DND-41 (cell line): ENCODE measurements at places on chromosomes 4 and X.

- no peak for DNase-seq
Measured at GRCh38 chr4:24842356-24842755, 47.0 kb downstream of the SOD3 start.

- no peak for DNase-seq
Measured at GRCh38 chrX:124764354-124764753, 418.0 kb downstream of the SH2D1A start.

GRCh38 chr4:76546759-76547742 lies 112.0 kb downstream of the SHROOM3 start:
- no peak for DNase-seq

- DNase-seq: no peak
Measured at GRCh38 chr4:5470318-5471198, 237.8 kb downstream of the EVC2 start.

DNA sequence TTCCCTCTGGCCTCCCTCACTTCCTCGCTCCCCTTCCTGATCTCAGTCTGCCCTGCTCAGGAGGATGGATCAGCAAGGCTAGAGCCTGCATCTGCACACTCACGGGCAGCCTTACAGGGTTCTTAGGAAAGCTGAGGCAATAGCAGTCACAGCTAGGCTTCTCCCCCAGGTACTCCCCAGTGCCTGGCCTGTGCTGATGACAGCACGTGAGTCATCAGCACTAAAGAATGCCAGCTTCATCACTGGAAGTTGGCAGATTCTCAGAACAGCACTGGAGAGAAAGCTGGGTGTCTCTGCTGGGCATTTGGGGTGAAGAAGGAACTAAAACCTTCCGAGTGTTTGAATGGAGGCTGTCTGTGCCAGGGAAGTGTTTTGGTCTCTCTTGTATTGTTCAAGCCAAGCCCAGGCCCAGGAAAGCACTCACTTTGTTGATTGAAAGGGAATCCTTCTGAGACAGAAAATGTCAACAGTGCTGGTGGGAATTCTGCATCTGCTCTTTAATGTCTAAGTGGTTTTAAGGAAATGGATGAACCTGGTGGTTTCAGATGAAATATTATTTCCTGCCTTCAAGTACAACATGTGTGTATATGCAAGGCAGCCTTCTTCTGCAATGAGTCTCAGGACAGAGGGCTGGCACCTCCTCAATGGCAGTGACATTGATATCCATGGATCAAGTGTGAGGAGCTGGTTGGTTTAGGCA lies 73.0 kb upstream of the SCOC start:
- no peak for DNase-seq

DNA sequence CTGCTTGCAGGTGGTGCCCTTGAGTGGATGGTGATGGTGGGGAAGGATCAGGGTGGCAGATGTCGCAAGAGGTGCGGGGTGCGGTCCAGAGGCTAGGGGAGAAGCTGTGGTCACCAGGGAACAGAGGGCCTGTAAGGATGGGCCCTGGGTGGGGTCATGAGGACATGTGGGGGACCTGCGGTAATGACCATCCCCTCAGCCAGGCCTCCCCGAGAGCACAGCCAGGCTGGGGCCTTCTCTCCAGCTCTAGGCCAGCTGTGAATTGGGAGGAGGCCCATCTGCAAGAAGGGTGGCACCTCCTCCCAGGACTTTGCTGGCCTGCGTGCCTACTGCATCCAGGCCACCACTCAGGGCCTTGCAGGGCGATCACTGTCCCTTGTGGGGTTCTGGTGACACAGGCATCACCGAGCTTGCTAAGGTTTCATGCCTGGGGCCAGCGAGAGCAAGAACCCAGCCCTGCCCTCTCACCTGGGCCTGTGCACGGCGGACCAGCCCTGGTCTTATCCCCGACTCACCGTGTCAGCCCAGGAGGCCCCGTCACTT lies 34.1 kb upstream of the MXD4 start:
- DNase-seq: no peak

DNA sequence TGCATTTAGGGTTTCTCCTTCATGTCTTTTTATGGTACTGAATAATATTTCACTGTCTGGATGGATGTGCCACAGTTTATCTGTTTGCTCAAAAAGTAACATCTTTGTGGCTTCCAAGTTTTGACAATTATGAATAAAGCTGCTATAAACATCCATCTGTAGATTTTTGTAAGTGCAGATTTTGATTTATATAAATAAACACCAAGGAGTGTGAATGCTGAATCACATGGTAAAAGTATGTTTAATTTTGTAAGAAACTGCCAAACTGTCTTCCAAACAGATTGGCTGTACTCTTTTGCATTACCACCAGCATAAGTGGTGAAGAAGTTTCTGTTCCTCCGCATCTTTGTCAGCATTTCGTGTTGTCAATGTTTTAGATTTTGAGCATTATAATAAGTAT lies 158.7 kb upstream of the GIMD1 start:
- DNase-seq: no peak

DNA sequence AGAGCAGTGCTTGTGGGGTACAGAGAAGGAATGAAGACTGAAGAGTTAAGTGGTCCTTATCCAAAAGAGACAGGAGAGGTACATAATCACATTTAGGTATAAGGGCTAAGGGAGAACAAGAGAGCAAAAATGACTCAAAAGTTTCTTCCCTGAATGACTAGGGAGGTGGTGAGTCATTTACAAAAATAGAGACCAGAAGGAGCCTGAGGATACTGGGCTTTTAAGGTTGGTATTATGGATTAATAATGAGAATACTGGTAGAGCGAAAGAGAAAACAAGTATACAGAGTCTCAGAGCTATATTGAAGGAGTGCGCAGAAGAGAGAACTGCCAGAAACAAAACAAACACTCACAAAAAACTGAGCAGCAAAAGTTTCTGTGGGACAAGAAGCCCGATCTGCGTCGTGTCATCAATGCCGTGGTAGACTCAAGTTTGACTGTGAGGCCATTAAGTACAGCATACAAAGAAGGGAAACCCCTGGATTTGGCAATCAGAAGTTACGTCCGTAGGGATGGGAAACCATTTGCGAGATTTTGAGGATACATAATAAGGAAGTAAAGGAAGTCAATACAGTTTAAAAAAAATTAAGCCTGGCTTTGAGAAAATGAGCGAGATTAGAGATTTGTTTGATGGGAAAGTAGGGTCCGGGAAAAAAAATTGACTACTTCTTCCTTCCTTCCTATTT lies 129.1 kb upstream of the STIM2 start:
- no peak for DNase-seq

DNA sequence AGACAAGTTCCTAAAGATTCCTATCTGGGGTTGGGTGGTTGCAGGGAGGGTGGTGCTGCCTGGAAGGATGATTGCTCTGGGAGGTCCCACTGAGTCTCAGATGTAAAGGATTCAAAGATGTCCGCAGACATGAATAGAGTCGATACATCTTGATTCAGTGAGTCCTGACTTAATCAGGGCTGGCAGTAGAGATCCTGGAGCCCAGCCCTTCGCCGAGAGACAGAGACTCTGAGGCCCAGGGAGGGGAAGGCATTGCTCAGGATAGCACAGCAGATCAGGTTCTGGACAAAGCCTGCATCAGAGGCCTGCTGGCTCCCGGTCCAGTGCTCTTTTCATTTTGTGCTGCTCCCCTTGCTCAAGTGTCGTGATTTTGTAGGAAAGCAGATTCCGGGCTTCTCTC lies 21.7 kb downstream of the PJA1 start:
- DNase-seq: no peak

DNA sequence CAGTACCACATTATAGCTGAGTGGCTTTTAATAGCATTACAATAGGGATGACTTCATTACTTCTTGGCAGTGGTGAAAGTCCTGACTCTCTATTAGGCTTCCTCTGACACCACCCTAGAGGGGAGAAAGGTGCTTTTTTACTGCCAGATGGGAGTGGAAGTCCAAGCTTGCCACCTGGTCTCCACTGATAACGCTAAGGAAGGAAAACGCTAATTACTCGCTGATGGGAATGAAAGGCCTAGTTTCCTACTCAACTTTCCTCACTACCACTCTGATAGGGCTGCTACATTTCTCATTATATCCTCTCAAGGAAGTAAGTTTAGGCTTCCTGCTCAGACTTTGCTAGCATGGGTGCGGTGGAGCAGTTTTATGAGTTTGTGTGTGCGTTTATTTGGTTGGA lies 62.3 kb upstream of the PAGE3 start:
- no peak for DNase-seq

DNA sequence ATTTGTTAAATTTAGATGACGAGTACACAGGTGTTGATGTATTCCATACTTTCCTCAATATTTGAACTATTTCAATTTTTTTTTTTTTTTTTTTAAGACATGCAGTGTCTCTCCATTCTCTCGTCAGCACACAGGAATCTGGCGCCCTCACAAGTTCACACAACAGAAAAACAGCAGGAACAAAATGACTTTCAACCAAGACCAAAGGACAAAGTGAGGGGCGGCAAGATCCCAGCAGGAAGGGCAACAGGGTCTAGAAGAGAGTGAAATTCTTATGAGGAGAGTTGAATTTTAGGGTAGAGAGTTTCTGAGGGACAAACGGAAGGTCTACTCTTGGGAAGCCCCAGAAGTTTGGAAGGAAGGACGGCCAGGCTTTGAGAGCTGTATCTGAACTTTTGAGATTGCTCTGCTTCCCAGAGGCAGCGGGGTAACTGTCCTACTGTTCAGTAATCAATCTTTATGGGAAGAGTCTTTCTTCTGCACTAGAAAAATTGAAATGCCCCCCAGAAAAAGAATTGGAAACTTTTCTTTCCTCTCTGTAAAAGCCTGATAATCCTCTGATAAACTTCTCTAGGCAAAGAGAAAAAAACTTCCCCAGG lies 760.2 kb downstream of the RAB28 start:
- no peak for DNase-seq

- no peak for DNase-seq
Measured at GRCh38 chr4:108453366-108453765, 167.0 kb upstream of the RPL34 start.

DNA sequence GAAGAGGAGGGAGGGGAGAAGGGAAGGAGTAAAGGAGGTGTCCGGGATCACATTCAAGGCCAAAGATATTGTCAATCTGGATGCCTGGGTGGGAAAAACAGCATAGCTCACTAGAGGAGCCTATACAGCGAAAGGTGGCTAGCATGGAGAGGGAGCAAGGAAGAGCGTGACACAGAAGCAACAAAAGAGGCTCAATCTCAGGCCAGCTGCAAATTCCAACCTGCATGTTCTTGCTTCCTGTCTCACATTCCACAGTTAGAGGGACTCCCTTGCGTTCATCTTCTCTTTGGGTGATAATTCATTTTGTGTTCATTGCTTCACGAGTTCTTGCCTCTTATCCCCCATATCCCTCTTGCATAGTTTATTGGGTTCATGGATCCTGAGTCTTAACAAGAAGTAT lies 3.0 kb upstream of the CLNK start:
- no peak for DNase-seq

GRCh38 chr4:76665153-76665552 lies 230.1 kb downstream of the SHROOM3 start:
- DNase-seq: no peak

DNA sequence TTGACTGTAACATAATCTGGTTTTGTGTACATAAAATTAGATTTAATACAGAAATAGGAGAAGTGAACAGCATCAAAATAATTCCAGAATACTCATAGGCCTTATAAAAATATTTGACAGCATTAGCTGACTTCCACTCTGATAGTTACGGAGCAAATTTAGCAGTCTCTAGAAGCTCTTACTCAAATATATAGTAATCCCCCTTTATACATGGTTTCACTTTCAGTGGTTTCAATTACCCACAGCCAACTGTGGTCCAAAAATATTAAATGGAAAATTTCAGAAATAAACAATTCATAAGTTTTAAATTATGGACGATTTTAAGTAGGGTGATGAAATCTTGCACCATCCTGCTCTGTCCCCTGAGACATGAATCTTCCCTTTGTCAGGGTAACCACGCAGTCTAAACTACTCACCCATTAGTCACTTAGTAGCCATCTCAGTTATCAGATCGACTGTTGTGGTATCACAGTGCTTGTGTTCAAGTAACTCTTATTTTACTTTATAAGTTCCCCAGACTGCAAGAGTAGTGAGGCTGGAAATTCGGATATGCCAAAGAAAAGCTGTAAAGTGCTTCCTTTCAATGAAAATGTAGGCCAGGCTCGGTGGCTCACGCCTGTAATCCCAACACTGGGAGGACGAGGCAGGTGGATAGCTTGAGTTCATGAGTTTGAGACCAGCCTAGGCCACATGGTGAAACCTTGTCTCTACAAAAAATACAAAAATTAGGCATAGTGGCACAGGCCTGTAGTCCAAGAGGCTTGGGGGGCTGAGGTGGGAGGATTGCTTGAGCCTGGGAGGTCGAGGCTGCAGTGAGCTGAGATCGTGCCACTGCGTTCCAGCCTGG lies 17.2 kb upstream of the RTL9 start:
- DNase-seq: peak; percentile 40

GRCh38 chr4:81571105-81571504 lies 99.4 kb upstream of the RASGEF1B start:
- DNase-seq: no peak

- no peak for DNase-seq
Measured at GRCh38 chr4:90689739-90690138, 562.5 kb downstream of the CCSER1 start.

DNA sequence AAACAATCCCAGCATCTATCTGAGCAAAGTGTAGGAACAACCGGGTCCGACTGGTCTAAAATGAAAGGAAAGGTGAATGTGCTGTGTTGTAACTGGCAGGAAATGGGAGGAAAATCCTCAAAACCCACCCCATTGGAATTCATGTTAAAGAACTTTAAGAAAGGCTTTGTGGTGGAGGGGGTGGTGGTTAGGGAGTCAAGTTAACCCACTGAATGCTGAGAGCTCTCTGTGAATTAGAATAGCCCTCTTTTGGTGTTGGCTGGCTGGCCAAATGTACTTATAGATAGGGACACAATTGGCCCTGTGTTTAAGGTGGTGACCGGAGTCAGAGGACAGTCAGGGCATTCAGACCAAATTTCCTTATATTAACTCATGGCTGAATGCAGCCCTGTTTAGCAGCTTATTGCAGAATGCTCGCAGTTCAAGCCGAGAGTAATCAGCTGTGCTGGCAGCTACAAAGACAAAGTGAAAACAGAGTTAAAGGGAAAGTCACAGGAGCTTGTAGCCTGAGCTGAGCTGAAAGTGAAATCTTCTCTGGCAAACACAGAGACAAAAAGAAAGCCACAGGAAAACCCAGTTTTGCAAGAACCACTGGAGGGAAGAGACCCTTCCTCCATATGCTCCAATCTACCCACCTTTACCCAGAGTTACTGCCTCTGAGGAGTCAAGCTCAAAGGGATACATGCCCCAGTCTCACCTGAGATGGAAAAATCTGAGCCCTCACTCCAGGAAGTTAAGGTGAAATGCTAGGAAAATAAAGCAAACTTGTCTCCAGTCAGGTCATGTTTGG lies 38.5 kb upstream of the UGT2B7 start:
- DNase-seq: no peak

DNA sequence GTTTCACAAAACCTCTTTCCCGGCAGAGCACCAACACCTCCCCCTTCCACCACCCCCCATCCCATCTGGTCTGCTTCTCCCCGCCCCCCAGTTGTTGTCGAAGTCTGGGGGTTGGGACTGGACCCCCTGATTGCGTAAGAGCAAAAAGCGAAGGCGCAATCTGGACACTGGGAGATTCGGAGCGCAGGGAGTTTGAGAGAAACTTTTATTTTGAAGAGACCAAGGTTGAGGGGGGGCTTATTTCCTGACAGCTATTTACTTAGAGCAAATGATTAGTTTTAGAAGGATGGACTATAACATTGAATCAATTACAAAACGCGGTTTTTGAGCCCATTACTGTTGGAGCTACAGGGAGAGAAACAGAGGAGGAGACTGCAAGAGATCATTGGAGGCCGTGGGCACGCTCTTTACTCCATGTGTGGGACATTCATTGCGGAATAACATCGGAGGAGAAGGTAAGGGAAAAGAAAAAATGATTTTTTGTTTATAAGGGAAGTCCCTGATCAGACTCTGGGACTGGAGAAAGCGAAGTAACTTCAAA lies at the start of gene PDGFRA:
TSS of gene PDGFRA (plus strand) at position 333 of the 541 bp plus-strand sequence. CDS start 29,476 bp downstream, outside the sequence.
- DNase-seq: no peak

- no peak for DNase-seq
Measured at GRCh38 chr4:185638093-185638492, 102.8 kb upstream of the PDLIM3 start.
